ENCODE measurements at places on chromosomes 4 and X. TPM values are rescaled to one million over a fixed set of nuclear protein-coding genes. Genes with fewer than 3 reads are reported as not detected.

DNA sequence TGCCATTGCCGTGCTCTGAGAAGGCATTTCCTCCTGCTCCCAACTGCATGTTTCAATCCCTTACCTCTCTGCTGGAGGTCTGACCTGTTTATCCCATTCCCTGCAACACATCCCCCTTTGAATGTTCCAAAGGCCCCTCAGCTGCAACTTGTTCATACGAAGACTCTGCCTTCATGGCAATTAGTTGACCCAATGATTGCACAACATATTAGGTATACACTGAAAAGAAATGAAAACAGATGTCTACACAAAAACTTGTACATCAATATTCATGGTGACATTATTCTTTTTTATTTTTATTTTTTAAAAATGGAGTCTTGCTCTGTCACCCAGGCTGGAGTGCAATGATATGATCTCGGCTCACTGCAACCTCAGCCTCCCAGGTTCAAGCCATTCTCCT is 54.9 kb upstream of the STX18 start:
- no peak for DNase-seq

GRCh38 chr4:87014284-87014782 is 79.5 kb downstream of the AFF1 start:
- no peak for DNase-seq

DNA sequence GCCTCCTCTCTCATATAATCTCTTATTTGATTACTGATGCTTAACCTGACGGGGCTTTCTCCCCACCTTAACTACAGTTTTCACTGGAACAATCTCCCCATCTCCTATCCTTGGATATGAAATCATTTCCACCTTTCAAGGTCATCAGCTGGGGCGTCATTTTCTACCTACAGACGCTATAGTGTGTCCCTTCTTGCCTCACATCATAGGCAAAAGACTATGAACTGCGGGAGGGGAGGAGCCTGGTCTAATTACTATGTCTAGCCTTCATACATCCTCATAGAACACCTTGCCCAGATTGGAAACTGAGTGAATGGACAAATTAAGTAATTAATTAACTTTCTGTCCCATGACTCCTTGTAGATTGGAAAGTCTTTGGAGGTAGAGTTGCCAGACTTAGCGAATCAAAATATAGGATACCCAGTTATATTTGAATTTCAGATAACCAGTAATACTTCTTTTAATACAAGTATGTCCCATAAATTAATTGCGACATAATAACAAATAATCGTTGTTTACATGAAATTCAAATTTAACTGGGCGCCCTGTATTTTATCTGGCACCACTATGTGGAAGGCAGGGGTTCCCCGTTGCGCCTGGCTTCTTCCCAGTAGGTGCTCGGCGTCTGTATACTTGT is 752 bp upstream of the ATP6AP2 start:
- DNase-seq, result no peak

DNA sequence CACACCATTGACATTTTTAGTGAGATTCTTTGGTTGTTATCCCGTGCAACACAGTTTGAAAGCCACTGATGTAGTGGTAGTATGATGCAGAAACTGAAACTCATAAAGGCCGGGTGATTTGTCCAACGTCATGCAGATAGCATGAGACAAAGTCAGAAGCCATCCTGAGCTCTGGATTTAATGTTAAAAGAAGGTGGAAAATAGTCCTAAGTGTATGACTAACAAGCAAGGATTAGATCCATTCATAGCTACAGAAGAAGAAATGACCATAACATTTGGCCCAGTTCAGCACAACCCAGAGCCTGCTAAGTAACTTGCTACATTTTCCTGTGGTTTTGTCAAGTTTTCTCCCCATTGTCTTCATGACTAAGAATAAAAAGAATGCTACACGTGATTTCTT is 142.4 kb downstream of the AMELX start:
- no peak for DNase-seq

GRCh38 chrX:19602866-19603622 is 87.7 kb upstream of the MAP3K15 start:
- no peak for DNase-seq

FGD1 gene
- total RNA-seq, result 15.6 TPM

Measured in endothelial cell (in vitro differentiated cells).